HT1080 (cell line): ENCODE measurements at places on chromosomes 1 and 21. TPM values are rescaled to one million over a fixed set of nuclear protein-coding genes. Genes with fewer than 3 reads are reported as not detected.
A peak's percentile ranks its signal among the peaks of the same experiment; 100 is the strongest.

DNA sequence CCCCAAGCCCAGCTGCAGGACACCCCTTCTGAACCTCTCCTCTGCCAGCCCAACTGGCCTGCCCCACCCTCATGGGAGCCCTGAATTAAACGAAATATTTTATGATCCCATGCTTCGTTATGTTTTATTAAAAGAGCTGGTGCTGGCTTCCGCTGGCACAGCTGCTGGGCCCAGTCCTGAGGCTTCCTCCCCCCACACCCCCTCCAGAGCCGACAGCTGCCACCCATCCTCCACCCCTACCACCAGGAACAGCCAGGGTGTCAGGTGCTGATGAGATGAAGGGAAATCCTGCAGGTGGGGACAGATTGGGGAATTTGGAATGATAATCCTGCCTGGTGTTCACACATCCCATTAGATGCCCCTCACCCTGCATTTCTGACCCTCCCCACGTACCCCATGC, 19.0 kb downstream of the IGSF21 start:
- DNase-seq = no peak

GRCh38 chr1:56916630-56917029, 49.2 kb downstream of the C8B start:
- DNase-seq = no peak

GRCh38 chr1:166488327-166488726, 321.5 kb upstream of the FAM78B start:
- no peak for DNase-seq

GRCh38 chr1:151710187-151710840, 6.3 kb downstream of the CELF3 start:
- DNase-seq = peak; percentile 42

DNA sequence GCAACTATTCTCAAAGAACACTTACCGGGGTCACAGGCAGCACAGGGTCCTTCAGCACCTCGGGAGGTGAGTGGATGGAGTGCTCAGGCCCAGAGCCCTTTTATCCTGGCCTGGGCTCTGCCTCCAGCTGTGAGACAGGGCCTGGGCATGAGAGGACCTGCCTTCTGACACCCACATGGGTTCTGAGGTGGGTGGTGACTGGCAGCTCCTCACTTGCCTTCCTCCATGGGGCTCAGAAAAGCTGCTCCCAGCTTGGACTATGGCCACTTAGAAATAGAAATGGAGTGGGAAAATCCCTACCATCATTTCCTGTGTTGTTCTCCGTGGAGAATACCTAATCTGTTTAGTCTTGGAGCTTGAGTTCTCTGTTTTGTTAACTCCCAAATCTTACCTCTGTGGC, at the start of gene LCE1C:
Gene LCE1C, minus strand, starts transcription at position 76 of the 400 bp plus-strand sequence. CDS start 1,173 bp downstream, outside the sequence.
- no peak for DNase-seq

GRCh38 chr1:32020339-32020738, 6.7 kb downstream of the KHDRBS1 start:
- no peak for DNase-seq

- DNase-seq = no peak
Measured at GRCh38 chr1:32540605-32541004, 1.4 kb downstream of the ZBTB8A start.

GRCh38 chr1:94738371-94738770, 81.8 kb upstream of the SLC44A3 start:
- DNase-seq = no peak

- DNase-seq = no peak
Measured at GRCh38 chr1:226495716-226496115, 52.8 kb upstream of the STUM start.

The KRTAP25-1 gene
- total RNA-seq = not detected in 2 replicates

The KLHDC7A gene
- total RNA-seq = 0.02 TPM in 1 of 2 replicates, not detected in the other

The HTR6 gene
- not detected in 2 replicates for total RNA-seq

The UMODL1 gene
- total RNA-seq = not detected in 2 replicates
